Mesendoderm (in vitro differentiated cells): ENCODE measurements at places on chromosomes 16 and 17.

- H3K4me3 ChIP-seq = no peak overlapping the region
- H3K27me3 ChIP-seq = no peaks in the 10 kb centered on the region
- H3K27ac ChIP-seq = no peak overlapping the region
Measured at GRCh38 chr17:18074566-18075272, 13.0 kb upstream of the DRG2 start.

DNA sequence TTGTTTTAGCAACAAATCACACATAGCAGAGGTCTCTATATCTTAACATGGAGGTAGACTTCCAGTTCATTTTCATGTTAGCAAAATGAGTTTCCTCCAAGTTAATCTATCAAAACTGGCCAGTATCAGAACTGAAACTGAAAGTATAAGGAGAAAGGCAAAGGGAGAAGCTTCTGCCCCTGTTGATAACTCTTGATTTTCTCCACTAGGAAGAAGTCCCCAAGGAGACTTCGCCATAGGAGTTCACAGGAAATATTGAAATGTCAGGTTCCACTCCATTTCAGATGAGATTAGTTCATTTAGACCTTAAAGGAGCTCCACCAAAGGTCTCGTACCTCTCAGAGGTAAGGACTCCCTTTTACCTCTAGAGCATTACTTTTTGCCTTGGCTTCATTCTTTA, 1.2 kb upstream of the OGFOD3 start:
- no peaks in the 10 kb centered on the region for H3K27me3 ChIP-seq
- H3K36me3 ChIP-seq = no peaks in the 10 kb centered on the region
- no peak overlapping the region for H3K27ac ChIP-seq
- H3K4me3 ChIP-seq = no peak overlapping the region
- no peaks in the 10 kb centered on the region for H3K4me1 ChIP-seq
- no peak for DNase-seq

DNA sequence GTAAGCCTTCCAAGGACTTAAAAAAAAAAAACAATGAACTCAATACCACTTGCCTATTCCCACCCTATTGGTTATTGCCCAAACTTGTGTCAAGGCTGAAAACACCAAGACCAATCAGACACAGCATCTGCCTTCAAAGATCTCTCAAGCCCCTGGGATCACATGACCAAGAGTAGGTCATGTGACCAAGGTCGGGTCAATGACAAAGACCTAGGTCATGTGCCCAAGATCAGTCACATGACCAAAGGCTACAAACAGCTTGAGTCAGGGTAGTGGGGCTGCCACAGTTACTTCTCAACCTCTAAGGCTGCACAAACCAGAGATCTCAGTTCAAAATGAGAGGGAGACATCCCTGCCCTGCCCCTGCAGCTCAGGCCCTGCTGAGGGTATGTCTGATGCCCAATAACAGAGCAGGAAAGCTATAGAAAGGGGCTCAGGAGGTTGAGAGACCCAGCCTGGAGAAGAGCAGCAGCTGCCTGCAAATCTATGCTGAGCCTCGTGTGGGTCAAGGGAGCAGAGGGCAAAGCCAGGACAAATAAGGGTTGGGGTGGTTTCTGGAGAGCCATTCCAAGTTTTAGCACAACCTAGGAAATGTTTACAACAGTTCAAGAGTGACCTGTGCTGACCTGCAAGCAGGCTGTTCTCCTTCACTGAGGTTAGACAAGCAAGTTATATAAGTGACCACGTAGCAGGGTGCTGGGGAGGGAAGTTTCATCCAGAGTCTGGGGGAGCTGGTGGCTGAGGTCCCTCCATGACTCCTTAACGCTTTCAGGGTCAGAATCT, 48.8 kb downstream of the PIMREG start:
- no peaks in the 10 kb centered on the region for H3K27me3 ChIP-seq
- H3K27ac ChIP-seq = no peak overlapping the region

DNA sequence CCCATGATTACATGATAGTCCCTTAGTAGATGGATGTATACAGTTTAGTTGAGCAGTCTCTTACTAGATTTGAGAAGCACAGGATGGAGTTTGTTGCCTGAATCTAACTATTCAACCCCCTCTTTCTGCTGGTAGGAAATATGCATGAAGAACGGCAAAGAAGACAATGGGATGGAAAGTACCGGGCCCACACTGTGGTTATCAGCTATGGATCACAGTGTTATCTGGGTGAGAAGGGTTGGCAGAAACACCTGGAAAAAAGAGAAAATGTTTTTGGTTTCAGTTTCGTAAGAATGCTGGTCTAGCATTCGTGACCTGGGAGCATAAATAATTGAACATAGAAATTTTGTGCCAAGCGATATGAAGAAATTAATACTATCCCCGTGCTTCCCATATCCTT, 53.1 kb downstream of the ANKFN1 start:
- DNase-seq = peak; percentile 7
- no peaks in the 10 kb centered on the region for H3K27me3 ChIP-seq
- no peak overlapping the region for H3K4me3 ChIP-seq
- no peaks in the 10 kb centered on the region for H3K36me3 ChIP-seq

DNA sequence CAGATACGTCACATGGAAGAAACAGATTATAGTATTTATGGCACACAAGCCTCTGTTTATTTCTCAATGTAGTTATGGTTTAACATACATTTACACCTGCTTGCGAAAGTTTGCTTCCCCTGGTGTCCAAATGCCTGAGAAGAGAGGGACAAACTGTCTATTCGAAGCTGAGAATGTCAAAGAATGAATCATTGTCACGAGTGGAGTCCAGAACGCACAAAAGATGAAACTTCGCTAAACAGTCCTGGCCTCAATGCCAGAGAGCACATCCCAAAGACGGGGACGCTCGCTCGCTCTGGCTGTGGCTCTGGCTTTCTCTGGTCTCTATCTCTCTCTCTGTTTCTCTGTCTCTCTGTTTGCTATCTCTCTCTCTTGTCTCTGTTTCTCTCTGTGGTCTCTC, 298.8 kb downstream of the FOXL1 start:
- no peak for DNase-seq
- no peaks in the 10 kb centered on the region for H3K4me1 ChIP-seq
- H3K27me3 ChIP-seq = no peaks in the 10 kb centered on the region

GRCh38 chr16:71367241-71367976, 8.9 kb downstream of the CALB2 start:
- no peaks in the 10 kb centered on the region for H3K27me3 ChIP-seq
- no peaks in the 10 kb centered on the region for H3K4me1 ChIP-seq
- peak; percentile 95 for DNase-seq
- no peak overlapping the region for H3K27ac ChIP-seq
- H3K36me3 ChIP-seq = no peaks in the 10 kb centered on the region

GRCh38 chr16:81627024-81627423, 152.1 kb upstream of the PLCG2 start:
- H3K36me3 ChIP-seq = no peaks in the 10 kb centered on the region
- no peak overlapping the region for H3K27ac ChIP-seq
- no peaks in the 10 kb centered on the region for H3K4me1 ChIP-seq

DNA sequence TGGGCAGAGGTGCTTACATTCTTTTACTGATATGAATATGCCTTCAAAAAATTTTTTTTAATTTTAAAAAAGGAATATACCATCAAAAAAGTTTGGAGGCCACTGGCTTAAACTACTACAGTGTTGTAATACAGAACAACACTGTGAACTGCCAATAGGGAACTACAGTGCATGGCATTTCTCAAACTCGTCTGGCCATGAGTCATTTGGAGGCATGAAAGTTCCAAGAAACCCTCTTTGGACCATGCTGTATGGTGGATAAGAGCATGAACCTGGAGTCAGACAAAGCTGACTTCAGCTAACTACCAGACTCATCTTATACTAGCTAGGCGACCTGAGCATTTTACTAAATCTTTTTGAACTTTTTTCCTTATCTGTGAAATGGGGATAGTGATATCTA, 9.2 kb upstream of the NF1 start:
- DNase-seq = no peak
- no peaks in the 10 kb centered on the region for H3K4me1 ChIP-seq
- H3K4me3 ChIP-seq = no peak overlapping the region
- no peaks in the 10 kb centered on the region for H3K36me3 ChIP-seq
- H3K27ac ChIP-seq = no peak overlapping the region

- H3K4me3 ChIP-seq = no peak overlapping the region
- H3K36me3 ChIP-seq = peaks cover 17% of the 10 kb centered on the region
- H3K4me1 ChIP-seq = no peaks in the 10 kb centered on the region
- H3K27ac ChIP-seq = no peak overlapping the region
- no peak for DNase-seq
- H3K27me3 ChIP-seq = no peaks in the 10 kb centered on the region
Measured at GRCh38 chr16:369275-369865, 968 bp downstream of the MRPL28 start.

DNA sequence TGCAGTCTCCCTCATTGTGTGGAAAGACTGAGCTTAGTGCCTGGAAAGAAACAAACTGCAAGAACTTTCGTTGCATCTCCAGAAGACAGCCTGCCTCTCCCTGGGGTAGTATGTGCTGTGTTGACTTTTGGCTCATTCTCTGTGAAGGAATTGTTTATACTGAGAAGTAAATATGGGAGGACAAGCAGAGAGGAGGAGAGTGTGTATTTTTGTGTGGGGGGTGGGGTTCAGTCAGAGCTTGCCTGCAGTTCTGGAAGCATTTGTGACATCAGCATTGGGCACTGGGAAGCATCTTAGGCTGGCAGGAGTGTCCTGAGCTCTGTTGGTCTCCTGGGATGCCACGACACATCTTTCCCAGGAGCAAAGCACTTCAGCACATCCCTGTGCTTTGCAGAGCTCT, 147.9 kb downstream of the HS3ST3B1 start:
- no peak for DNase-seq
- H3K27ac ChIP-seq = no peak overlapping the region
- no peaks in the 10 kb centered on the region for H3K36me3 ChIP-seq
- no peaks in the 10 kb centered on the region for H3K27me3 ChIP-seq
- no peak overlapping the region for H3K4me3 ChIP-seq
- peaks cover 5% of the 10 kb centered on the region for H3K4me1 ChIP-seq

DNA sequence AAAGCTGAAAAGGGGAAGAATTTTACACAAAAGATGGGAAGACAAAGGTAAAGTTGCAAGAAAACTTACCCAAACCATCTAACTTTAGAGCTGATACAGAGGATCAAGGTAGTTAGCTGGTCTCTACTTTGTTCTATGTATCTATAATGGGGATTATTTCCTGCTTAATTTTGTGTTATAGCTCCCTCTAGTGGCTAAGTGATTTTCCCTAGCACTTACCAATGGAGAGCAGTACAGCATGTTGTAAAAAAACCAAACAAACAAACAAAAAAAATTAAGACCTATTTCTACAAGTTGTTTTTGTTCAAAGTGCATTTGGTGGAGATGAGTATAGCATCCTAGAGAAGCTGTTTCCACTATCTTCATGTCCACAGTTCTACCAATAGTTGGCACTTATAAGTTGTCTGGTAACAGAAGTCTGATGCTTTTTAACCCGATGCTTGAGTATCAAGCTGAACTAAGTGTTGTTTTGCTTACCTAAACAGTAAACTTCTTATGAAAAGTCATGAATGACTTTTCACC, 7.5 kb downstream of the SRSF1 start:
- peaks cover 2% of the 10 kb centered on the region for H3K4me1 ChIP-seq
- peaks cover 5% of the 10 kb centered on the region for H3K36me3 ChIP-seq
- DNase-seq = peak; percentile 76
- H3K27me3 ChIP-seq = no peaks in the 10 kb centered on the region

- no peak for DNase-seq
- H3K27me3 ChIP-seq = no peaks in the 10 kb centered on the region
- H3K27ac ChIP-seq = no peak overlapping the region
- H3K4me1 ChIP-seq = no peaks in the 10 kb centered on the region
Measured at GRCh38 chr16:65598621-65599020, 476.8 kb upstream of the CDH11 start.

DNA sequence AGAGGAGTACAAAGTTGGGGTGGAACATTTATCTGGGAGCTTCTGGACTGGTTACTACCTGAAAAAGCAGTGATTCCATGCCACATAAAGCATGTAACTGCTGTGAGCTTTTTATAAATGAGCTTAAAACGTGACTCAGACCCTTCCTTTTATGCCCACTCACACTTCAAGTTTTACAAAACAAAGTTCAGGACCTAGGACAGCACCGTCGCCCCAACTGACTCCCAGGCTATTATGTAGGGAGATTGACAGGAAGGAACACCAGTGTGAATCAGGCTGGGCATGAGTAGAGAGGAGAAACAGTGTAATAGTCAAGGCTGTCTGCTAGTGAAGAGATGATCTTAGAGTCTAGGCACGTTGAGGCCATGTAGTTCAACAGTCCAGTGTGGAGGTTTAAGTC, 91.6 kb upstream of the DNAH9 start:
- DNase-seq = peak; percentile 84
- no peaks in the 10 kb centered on the region for H3K4me1 ChIP-seq
- no peaks in the 10 kb centered on the region for H3K36me3 ChIP-seq
- no peak overlapping the region for H3K27ac ChIP-seq

DNA sequence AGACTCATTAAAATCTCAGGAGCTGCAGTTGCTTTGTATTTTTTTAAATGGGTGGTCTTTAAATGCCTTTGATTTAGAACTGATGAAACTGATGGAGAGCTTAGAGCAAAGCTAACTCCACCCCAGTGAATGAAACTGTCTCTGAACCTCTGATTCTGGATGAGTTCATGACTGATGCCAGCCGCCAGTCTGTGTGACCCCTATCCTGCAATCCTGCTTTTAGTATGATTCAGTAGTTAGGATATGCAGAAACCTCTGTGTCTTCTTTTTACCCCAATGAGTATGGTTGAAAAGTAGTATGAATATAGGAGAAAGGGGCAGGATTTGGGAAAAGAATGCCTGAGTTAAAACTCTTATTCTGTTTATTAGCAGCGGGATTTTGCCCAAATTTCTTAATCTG, 12.3 kb upstream of the SALL1 start:
- H3K36me3 ChIP-seq = no peaks in the 10 kb centered on the region
- H3K27ac ChIP-seq = no peak overlapping the region
- H3K4me3 ChIP-seq = no peak overlapping the region
- H3K4me1 ChIP-seq = no peaks in the 10 kb centered on the region
- no peak for DNase-seq

- no peak for DNase-seq
- no peaks in the 10 kb centered on the region for H3K36me3 ChIP-seq
- H3K27ac ChIP-seq = no peak overlapping the region
- H3K4me3 ChIP-seq = no peak overlapping the region
- no peaks in the 10 kb centered on the region for H3K4me1 ChIP-seq
Measured at GRCh38 chr16:87006021-87006420, 311.2 kb downstream of the C16orf95 start.

DNA sequence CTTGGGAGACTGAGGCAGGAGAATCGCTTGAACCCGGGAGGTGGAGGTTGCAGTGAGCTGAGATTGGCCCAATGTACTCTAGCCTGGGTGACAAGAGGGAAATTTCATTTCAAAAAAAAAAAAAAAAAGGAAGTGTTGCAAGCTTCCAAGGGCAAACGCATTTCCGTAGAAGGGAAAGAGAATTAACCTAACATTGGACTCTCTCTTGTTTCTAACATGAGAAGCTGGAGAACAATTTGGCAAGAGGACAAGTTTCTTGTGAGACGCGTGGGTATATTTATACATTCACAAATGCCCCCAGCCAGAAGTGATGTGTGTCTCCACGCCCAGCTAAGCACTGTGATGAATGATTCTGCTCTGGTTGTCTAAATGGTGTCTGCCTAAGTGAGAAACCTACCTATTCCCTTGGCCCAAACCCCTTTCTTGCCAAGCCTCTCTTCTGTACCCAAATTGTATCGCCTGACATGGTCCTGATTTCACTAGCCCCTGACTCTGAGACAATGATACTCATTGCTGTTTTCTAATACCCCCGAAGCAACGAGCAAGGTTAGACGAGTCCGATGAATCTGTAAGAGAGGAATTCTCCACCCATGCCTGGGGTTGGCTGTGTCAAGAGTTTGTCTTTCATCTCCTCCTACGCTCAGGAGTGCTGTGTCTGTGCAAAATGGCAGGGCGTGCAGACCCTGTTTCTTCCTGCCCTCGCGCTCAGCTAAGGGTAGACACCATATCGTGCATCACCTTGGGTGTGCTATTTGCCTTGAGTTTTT, 14.2 kb upstream of the ST6GALNAC2 start:
- peaks cover 5% of the 10 kb centered on the region for H3K4me1 ChIP-seq
- H3K36me3 ChIP-seq = no peaks in the 10 kb centered on the region
- H3K27me3 ChIP-seq = no peaks in the 10 kb centered on the region
- H3K4me3 ChIP-seq = no peak overlapping the region
- no peak overlapping the region for H3K27ac ChIP-seq
- DNase-seq = no peak
